ENCODE measurements at places on chromosomes 3 and 15.

GRCh38 chr15:72783004-72783639 lies 436 bp downstream of the ADPGK start:
- DNase-seq = peak; percentile 40

DNA sequence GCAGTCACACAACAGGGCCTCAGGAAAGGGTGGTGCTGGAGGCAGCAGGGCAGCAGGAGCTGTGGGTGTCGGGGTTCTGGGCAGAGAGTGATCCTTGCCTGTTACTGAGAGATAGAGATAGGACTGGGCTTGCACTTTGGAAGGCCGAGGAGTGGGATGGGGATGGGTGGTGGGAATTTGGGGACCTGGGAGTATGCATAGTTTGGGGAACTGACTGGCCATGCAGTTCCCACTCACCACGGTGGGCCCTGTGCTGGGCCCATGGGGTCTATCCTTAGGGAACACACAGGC lies 192.5 kb upstream of the LINGO1 start:
- DNase-seq = no peak

DNA sequence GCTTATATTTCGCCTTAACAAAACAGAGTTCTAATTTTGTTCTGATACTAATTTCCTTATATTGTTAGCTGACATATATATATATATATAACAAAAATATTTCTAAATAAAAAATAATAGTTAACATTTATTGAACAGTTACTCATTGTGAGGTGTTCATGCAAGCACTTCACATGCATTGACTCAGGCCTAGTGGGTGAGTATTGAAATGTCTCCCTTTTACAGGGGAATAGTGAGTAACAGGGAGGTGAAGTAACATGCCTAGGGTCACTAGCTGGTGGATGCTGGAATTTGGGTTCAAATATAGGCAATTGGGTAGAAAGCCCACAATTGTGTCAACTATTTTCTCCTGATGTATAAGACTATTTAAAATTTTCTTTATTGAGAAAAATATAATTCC lies 102.6 kb upstream of the ZPLD1 start:
- no peak for DNase-seq

GRCh38 chr15:78850352-78850751 lies 22.3 kb upstream of the MORF4L1 start:
- no peak for DNase-seq

DNA sequence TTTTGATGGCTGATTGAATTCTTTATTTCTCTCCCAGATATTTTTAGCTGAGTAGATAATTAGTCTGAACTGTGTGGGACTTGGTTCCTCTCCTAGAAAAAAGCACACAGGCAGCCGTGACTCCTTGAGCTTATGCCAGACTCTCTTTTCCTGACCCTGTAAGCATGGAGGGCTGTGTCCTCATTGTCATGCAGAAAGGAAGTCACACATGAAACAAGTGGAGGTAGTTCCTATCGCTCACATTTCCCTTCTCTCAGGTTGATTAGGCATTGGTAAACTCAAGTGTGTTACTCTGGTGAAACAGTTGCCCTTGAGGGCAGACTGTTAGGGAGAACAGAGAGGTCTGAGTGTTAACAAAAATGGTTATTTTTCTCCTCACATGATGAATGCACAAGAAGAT lies 6.3 kb upstream of the RTP4 start:
- DNase-seq = no peak

- no peak for DNase-seq
Observed at GRCh38 chr3:170352936-170353335, 4.6 kb upstream of the SKIL start.

GRCh38 chr3:22585504-22585903 lies 617.6 kb upstream of the UBE2E2 start:
- peak; percentile 17 for DNase-seq

DNA sequence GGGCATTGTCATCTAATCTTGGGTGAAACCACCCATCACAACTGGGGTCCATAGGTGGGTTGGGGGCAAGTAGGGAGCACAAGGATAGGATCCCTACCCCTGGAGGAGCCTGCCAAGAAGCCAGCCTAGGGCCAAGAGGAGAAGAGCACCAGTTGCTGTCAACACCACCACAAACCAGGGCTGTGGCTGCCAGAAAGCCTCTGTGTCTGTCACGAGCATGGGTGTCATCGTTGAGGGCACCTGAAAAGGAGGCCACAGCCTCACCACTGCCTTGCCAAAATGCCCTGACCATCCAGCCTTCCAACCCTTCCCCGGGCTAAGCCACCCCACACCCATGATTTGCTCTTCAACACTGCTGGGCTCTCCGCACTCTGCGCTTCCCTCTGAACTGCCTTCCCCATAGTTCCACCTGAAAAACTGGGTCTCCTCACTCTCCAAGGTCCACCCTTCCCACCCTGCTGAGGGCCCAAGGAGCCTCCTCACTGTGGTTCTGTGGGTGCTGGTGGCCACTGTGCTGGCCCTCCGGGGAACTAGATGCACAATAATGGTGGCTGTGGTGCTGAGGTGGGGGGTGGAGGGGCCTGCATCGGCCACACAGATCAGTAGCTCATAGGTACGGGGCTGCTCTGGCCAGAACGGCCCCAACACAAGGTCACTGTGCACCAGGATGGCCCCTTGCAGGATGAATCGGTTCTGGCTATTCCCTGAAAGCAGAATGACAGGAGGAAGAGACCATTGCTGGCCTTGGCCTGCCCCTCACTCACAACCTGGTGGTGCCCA lies 6.2 kb upstream of the IP6K1 start:
- DNase-seq = no peak

GRCh38 chr3:10556312-10556711 lies 50.9 kb upstream of the ATP2B2 start:
- DNase-seq = no peak

GRCh38 chr3:102733791-102734563 lies 299.2 kb downstream of the ZPLD1 start:
- DNase-seq = no peak

DNA sequence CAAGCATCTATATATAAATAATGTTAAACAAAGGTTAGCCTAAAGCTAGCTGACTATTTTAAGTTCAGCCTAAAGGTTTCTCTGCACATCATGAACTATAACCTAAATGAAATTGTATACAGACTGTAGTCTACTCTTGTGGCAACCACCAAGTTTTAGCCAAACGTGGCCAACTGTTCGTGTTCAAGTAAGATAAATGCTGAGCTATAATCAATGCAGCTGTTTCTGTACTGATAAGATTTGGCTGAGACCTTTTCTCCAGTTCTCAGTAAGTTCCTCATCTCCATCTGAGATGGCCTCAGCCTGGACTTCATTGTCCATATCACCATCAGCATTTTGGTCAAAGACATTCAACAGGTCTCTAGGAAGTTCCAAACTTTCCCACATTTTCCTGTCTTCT lies 43.7 kb upstream of the IGSF10 start:
- DNase-seq = no peak

GRCh38 chr15:90686435-90687218 lies 30.5 kb upstream of the BLM start:
- no peak for DNase-seq

DNA sequence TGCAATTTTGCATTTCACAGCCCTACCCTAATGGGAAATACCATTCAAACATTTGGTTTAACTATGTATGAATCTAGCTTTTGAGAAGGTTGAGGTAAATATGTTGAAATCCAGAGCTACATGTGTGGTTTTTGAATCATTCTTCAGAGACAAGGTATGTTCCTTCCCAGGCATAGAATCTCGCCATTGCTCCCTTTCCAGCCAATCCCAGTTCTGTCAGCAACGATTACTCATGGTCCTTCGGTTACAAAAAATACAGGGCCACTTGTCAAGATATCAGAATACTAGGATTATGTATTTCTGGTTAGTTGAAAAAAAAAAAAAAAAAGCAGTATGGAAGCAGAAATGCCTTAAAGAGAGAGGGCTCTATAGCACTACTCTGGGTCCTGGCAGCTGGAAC lies 182.4 kb downstream of the RBMS3 start:
- DNase-seq = no peak

DNA sequence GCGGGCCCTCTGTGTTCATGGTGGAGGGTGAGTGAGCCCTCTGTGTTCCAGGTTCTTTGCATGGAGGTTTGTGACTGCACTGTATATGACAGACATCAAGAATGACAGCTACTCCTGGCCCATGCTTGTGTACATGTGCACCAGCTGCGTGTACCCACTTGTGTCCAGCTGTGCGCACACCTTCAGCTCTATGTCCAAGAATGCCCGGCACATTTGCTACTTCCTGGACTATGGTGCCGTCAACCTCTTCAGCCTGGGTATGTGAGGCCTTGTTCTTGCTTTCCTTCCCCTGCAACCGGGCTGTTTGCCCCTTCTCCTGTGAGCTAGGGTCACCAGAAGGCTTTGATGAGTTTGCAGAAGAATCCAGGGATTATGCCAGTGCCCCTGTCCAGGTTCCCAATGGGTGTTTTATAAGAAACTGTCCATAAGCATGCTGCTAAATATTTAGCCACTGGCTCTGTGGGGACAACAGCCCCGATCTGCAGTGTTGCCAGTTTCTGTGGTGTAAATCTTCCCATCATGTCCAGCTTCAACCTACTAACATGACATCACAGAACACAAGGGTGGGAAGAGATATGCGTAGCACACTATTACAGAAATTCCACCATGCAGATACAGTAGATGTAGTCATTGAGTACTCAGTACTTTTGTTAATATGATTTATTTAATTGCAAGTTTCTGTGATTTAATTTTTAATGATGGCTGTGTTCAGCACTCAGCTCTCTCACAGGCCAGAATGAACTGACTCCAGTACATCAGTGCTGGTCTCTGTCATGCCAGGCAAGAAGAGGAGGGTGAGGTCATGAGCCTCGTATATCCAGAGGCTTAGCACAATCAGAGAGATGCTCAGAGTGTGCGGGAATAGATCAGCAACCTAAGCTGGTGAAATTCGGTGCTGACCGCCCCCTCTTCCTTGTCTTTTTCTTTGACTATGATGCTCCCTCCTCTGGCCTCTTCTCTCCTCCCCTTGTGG lies 29.2 kb upstream of the KIF23 start:
- no peak for DNase-seq

- no peak for DNase-seq
Observed at GRCh38 chr15:39777496-39777895, 5.1 kb downstream of the FSIP1 start.

DNA sequence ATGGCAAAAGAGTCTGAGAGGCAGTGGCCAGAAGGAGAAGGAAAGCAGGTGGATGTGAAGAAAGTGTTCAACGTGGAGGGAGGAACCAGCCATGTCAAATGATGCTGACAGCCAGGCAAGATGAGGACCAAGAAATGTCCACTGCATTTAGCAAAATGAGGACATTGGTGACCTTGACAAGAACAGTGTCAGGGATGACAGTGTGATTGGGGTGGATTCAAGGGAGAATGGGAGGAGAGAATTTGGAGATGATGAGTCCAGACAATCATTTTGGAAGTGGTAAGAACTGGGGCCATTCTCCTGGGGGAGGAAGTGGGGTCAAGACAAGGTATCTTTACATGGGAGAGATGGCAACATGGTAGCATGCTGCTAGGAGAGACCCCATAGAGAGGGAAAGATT lies 47.4 kb downstream of the CPN2 start:
- DNase-seq = no peak

- DNase-seq = no peak
Observed at GRCh38 chr3:180335050-180335449, 266.9 kb upstream of the TTC14 start.

DNA sequence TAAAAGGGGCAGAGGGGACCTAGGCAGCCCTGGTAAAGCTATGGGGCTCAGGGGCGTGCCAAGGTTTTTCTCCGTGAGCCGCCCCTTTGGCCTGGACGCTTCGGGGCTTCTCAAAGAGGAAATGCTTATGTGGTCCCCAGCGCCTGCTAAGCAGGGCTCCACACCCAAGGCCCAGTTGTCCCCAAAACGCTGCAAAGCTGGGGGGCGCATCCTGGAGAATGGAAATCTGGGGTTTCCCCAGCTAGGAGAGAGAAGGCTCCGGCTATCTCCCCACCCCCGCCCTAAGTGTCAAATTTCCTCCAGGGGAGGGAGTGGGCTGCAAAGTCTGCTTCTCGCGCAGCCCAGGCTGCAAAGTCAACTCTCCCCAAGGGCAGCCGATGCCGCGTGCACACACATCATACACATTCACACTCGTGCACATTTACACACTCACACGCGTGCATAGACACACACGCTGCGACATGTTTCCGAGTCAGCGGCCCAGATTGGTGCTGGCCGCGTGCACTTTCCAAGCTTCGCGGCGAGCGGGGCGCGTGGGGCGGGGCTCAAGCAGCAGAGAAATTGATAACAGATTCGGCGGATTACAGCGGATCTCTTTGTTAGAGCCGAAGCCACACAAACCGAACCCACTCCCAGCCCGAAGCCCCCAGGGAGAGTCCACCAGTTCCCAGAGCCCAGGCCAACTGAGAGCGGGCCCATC lies 4.5 kb downstream of the WNT5A start:
- DNase-seq = no peak

GRCh38 chr15:92417716-92418115 lies 24.0 kb downstream of the ST8SIA2 start:
- DNase-seq = no peak

DNA sequence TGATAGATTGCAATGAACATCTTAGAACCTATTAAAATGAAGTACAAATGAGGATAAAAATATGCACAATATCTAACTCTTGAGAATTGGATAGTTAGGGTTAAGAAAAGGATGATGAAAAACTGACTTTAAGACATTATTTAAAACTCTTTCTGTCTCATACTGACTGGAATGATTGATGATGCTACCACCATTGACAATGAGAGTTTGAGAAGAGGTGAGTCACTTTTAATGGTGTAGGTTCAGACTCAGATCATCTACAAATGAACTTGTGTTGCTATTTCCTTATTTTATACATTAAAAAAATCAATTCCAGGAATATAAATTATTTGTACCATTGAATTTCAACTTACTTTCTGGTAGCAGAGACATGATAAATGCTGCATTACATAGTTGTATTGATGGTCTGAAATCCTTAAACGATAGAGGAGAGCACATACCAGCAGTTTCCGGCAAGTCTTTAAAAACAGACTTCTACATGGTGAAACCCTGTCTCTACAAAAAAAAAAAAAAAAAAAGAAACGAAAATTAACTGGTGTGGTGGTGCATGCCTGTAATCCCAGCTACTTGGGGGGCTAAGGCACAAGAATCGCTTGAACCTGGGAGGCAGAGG lies 409.0 kb downstream of the OTOL1 start:
- DNase-seq = no peak

DNA sequence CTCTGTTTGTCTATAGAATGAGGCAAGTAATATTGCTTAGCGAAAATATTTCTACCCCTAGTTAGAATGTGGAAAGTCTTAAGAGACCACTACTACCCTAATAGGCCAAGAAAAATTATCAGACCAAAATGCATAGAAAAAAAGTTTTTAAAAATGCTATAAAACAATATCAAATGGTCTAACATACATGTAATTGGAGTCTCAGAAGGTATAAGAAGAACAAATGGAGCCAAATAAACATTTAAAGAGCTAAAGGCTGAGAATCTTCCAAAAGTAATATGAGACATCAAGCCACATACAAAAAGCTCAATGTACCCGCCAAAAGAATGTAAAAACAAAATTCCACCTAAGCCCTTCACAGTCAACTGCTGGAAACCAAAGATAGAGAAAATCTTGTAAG lies 133.5 kb upstream of the GADL1 start:
- DNase-seq = no peak
